B cell (primary cell): ENCODE measurements at places on chromosomes 1 and 21. TPM values are rescaled to one million over a fixed set of nuclear protein-coding genes. Genes with fewer than 3 reads are reported as not detected.

RAB25 gene
- 0.69 and 1.1 TPM in 2 replicates for total RNA-seq

EVA1B gene
- 1.4 and 2.9 TPM in 2 replicates for total RNA-seq

- no peak for DNase-seq
Observed at GRCh38 chr1:70353601-70354331, 756 bp downstream of the ANKRD13C start.

GRCh38 chr1:36458910-36459309 lies 5.3 kb downstream of the MRPS15 start:
- DNase-seq = no peak

DNA sequence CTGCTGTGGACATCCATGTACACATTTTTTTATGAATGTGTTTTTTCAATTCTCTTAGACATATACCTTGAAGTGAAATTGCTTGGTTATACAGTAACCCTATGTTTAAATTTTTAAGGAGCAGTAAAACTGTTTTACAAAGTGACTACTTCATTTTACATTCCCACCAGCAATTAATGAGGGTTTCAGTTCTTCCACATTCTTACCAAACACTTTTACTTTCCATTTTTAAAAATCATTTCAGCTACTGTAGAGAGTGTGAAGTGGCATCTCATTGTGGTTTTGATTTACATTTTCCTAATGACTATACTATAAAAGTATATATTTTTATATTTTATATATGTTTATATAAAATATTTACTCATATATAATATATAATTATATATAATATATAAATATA lies 1221.5 kb downstream of the PLA2G4A start:
- no peak for DNase-seq
